CD14-positive monocyte (primary cell): ENCODE measurements at places on chromosomes 6 and 20.
A peak's percentile ranks its signal among the peaks of the same experiment; 100 is the strongest.

- DNase-seq, result peak; percentile 63
Measured at GRCh38 chr20:50980851-50981713, 22.5 kb downstream of the MOCS3 start.

GRCh38 chr6:52720321-52720720, 43.0 kb downstream of the GSTA2 start:
- no peak for DNase-seq

DNA sequence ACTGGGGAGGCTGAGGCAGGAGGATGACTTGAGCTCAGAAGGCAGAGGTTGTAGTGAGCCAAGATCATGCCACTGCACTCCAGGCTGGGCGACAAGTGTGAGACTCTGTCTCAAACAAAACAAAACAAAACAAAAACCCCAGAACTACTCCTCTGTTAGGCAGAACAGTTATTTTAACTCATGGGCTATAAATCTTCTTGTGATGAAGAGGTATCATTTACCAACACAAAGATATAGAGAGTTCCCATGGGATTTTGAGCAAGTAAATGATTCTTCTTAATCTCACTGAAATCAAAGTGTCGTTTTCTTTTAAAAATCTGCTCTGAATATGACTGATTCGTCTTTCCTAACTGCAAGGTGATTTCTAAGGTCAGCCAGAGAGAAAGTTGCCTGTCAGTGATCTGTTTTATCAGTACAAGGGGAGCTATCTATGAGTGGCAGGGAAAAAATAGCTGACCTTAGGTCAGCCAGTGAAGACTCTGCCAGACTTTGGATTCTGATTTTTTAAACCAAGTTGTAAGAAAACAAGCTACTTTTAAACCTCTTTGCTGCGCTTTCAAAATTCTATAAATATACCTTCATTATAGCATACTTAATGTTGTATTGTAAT, 3.8 kb upstream of the DSP start:
- DNase-seq, result no peak

DNA sequence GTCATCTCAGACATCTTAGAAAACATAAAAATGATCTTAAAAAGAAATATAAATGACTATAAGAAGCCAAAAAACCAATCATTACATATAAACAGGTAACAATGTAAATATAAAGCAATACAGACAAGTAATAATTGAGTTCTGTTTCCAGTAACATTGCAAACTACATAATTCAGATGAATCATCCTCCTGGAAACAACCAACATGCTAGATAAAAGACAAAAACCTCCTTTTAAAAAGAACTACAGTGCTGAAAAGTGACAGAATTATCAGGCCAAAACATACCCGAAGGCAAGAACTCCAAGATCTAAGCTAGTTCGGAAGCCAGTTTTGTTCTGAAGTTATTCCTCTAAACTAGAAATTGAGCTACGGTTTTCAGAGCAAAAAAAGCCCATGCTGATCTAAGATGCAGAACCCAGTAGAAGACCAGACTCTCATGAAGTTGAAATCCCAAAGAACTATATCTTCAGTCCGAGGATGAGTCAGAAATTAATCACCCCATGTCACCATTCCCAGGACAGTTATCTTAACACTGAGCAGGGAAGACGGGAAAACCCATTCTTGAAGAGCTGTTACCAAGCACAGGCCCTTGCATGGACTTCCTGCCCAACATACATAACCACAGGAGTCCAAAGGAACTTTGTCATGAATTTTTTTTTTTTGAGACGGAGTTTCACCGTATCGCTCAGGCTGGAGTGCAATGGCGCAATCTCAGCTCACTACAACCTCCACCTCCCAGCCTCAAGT, 9.8 kb downstream of the PGM3 start:
- DNase-seq, result no peak

- DNase-seq, result no peak
Measured at GRCh38 chr6:90192857-90193256, 103.8 kb downstream of the BACH2 start.

GRCh38 chr6:50442531-50443040, 270.7 kb upstream of the TFAP2D start:
- DNase-seq, result no peak

DNA sequence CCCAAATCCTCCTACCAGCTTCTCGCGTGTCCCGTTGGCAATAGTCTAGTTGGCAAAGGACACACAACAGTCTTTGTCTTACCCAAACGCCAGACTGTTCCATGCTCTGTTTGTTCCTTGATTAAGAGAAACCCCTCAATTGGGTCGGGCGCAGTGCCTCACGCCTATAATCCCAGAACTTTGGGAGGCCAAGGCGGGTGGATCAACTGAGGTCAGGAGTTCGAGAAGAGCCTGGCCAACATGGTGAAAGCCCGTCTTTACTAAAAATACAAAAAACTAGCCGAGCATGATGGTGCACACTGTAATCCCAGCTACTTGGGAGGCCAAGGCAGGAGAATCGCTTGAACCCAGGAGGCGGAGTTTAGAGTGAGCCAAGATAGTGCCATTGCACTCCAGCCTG, 153.7 kb downstream of the GRM4 start:
- DNase-seq, result no peak

- DNase-seq, result peak; percentile 29
Measured at GRCh38 chr20:8756410-8756809, 312.5 kb upstream of the PLCB4 start.

GRCh38 chr6:6758915-6759654, 170.6 kb downstream of the LY86 start:
- DNase-seq, result peak; percentile 87

GRCh38 chr6:129146902-129147301, 264.0 kb downstream of the LAMA2 start:
- no peak for DNase-seq

DNA sequence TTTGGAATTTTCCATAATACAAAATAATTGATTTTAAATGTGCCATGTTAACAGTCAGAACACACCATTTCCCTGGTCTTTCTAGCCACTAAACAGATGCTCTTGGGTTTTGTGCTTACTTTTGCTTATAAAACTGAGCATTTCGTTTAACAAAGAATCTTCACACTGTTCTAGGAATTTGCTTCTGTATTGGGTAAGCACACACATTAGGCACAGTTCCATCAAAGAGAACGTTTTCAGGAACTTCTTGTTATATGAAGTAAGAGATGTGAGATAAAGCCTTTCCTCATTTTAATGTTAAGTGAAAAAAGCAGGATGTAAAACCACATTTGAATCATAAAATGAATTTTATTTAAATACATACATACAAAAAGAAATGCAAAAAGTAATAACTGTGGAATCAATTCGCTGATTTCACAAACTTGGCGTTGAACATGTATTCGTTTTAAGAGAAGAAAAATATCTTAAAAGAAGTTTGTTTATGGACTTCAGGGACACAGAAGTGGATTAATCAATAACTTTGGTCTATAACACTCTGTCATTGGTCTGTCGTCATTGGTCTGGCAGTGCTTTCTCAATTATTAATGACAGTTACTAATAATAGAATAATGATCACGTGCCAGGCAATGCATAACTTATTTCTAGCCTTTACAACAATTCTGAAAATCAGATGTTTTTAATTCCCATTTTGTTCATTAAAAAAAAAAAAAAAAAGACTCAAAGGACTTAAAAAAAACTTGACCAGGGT, 199.9 kb upstream of the PRDM1 start:
- peak; percentile 77 for DNase-seq
